CD4-positive, alpha-beta T cell treated with Interleukin-1 beta for 1 hour (primary cell): ENCODE measurements at places on chromosomes 1 and 21.

- DNase-seq, result no peak
These were observed 58.2 kb downstream of the ZNF644 start for GRCh38 chr1:90963651-90964050.

GRCh38 chr21:33811167-33812010, 104.2 kb downstream of the ATP5PO start:
- no peak for DNase-seq

GRCh38 chr1:61642475-61643232, 82.3 kb downstream of the TM2D1 start:
- no peak for DNase-seq

- DNase-seq, result no peak
These were observed 42.8 kb upstream of the ARTN start for GRCh38 chr1:43890815-43891214.

- DNase-seq, result no peak
These were observed 544.8 kb upstream of the CAMK1G start for GRCh38 chr1:209038735-209039134.

GRCh38 chr1:184027826-184028695, 9.5 kb downstream of the COLGALT2 start:
- no peak for DNase-seq

DNA sequence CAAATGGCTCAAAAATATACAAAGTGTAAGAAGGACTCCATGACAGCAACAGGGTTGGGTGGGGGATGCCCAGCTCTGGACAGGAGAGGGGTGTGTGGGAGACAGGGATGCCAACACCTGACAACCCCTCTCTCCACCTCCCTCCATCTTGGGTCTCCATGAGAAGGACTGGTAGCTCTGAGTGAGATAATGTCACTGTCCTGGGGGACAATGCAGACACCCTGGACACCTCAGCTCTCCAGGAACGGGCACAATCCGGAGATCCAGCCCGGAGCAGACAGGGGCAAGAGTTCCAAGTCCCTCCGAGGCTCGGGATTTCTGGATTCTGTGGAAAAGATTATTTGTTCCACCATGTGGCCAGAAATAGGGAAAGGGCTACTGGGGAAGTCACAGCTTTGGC, 122.5 kb downstream of the GLIS1 start:
- DNase-seq, result no peak

DNA sequence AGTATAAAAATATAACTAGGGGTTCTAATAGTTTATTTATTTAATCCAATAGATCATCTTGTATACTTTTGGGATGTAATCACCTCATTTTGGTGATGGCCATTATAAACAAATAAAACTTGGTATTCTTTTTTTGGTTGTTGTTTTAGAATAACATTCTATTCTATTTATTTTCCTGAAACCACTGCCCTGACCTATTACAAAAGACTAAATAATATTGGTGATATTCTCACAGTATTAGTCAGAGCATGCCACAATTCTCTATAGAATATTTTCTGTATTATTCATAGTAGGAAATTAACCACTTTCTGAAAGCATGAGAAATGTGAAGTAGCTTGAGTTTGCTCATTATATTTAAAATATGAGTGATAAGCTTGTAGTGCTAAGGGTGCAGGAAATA, 54.1 kb upstream of the LRRC7 start:
- DNase-seq, result no peak

GRCh38 chr1:116807394-116808199, 53.4 kb downstream of the CD2 start:
- no peak for DNase-seq

DNA sequence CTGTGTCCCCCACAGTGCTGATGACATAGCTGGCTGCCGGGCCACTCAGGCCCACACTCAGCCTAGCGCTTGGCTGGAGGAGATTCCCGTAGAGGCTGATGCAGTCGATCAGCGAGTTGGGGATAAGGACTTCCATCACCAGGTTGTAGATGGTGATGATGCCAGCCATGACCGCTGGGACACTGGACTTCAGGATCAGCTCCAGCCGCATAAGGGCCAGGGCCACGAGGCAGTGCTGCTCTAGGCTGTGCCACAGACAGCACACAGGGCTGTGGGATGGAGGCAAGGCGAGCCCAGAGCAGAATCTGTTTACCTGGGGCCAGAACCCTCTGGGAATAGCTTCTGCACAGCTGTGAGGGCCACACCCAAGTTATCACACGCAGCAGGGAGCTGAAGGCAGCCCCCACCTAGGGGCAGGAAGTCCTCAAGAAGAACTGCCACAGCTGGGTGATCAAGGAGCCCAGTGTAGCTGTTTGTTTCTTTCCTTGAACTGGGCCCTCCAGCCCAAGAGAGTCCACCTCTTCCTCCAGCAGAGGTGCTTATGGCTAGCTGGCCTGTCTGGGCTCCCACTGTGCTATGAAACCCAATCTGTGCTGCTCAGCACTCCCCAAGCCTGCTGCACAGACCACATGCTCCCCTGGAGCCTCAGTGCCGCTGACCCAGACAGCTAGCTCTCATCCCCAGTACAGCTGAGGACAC, 6.2 kb downstream of the SLC2A1 start:
- peak; percentile 76 for DNase-seq

DNA sequence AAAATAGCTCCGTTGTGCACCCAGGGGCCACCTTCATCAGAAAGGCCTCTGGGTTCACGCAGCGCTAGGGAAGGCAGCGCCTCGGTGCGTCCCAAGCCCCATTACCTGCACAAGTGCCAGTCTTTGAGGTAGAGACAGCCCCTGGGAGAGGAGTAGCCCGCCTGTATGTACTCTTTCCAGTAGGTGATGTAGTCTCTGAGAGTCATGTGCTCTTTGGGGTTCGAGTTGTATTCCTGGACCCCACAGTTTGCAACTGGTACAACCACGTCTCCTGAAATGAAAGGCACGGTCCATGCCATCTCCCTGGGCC, 601 bp downstream of the JMJD4 start:
- DNase-seq, result no peak

DNA sequence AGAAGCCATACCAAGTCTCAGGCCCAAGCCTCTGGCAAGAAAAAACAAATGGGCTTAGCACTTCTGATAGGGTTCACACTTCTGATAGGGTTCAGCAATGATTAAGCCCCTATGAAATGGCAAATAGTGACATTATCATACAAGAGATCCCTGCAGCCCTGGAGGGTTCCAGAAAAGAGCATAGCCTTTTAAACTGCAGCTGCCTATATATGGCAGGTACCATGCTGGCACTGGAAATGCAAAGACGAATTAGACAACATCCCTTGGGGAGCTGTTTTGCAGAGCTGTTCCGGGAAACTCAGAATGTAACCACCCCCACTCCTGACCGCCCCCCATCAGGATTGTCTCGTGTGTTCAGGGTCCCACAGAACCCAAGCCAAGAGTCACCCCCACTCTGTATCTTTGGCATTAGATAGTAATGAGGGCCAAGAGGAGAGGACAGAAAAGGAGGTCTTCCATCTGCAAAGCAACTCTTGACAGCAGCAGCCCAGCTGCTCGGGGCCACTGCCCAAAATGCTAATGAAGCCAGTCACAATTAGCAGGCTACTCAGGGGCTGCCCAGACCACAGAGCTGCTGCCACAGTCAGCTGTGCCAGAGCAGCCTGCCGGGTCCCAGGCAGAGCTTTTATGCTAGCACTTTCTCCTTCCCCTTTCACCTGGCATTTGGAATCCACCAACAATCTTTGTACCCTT, 50.9 kb downstream of the ITPKB start:
- DNase-seq, result no peak

DNA sequence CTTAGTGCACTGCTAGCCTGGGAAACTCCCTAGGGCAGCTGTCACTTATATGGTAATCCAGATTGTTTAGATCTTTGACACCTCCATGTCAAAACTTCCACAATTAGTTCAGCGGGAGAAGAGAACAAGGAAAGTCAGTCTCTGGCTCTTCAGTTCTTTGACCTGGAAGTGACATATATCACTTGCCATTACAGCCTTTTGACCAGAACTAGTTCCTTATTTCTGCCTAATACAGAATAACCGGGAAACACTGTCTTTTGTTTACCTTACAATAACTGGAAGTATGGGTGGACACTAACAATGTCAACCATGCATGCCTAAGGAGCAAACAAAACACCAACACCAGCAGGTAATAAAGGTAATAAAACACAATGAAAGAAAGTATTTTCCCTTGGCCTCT, 68.3 kb downstream of the C4BPA start:
- no peak for DNase-seq

DNA sequence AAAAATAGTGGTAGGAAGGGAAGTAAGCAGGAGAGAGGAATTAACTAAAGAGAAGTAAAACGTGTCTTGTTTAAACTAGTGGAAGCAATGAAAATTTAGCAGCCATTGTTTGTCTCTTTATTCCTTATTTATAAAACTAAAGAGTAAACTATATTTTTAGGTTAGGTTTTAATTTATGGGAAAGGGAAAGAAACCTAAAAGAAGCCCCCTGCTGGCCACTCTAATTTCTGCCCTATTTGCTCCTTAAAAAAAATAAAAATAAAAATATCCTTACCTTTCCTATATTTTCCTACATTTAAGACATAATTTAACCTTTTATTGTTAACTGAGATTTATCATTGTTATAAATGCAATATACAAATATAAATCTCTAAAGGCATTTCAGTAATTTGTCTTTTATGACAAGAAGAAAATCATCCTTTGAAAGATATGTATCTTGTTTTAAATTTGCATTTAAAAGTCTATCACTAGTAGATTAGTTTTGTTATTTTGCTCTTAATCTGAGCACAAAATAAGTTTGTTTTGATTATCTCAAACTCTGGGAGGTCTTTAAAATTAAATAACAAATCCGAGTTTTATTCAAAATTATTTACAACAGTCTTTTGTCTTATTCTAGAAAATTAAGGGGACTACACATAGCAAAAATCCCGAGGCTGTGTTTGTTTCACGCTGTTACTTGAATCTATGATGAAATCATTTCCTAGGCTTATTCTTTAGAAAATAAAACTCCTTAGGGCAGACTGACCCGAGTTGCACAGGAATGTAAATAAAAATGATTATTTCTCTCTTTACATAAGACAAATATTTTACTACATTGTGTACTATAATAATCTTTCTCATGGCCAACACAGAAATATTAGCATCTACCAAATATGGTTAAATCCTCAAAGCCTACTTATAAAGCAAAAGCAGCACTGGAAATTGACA, 201.7 kb downstream of the NRIP1 start:
- no peak for DNase-seq

DNA sequence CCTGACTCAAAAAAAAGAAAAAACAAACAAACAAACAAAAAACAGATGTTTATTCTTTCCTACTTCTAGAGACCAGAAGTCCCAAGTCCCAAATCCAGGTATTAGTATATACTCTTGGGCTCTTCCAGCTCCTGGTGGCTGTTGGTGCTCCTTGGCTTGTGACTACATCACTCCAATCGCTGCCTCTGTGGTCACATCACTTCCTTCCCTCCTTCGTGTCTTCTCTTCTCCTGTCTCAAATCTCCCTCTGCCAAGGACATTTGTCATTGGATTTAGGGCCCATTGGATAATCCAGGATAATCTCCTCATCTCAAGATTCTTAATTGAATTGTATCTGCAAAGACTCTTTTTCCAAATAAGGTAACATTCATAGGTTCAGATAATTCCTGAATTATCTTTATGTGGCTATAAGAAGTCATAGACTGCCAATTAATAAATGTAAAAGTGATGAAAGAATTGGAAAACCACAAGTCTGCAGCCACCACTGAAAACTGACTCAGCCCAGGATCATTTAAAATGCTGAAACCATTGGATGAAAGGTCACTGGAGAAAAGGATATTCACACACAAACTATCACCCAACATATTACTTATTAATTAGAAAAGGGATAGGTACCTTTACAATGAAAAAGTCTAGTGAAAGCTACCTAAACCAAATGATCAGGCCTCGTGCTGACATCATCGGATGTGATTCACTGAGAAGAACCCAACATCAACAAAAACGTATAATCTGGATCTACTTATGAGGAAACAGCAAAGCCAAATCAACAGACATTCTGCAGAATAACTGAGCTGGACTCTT, 67.1 kb downstream of the ZNF281 start:
- no peak for DNase-seq

GRCh38 chr1:26910343-26911160, 3.2 kb downstream of the NR0B2 start:
- no peak for DNase-seq

DNA sequence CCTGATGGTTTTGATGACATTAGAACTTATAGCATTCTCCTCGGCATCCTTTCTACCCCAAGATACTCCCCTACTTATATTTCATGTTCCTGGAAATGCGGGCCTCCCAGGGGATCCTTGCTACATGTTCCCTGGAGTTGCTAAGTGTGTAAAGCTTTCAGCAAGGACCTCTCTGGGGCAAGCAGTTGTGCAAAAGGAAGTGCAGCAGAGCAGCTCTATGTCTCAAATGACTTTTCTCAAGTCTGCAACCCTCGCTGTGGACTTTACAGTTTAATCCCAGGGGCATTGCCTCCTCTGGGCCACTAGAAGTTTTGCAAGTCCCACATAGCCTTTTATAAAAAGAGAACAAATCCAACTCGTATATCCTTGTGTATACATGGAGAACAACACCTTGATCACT, 20.8 kb upstream of the MNDA start:
- no peak for DNase-seq

- no peak for DNase-seq
These were observed 203.5 kb upstream of the NEGR1 start for GRCh38 chr1:72485801-72486200.

DNA sequence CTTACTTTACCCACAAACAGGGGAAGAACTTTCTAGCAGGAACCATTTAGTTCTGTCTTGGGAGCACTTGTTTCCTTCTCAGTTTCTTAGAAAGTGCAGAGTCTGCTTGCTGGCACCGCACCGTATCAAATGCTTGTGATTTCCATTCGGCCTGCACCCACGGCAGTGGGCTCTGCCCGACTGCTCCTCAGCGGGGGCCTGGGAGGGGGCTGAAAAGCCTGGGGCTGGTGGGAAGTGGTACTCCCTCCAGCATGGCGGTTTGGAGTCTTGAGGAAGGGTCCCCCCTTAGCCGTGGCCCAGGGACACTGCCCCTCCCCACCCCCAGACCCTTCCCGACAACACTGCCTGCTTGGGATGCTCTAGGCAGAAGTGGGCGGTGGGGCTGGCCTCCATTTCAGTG, 57.0 kb downstream of the KIF26B start:
- DNase-seq, result no peak

- DNase-seq, result no peak
These were observed 827 bp upstream of the URB1 start for GRCh38 chr21:32393677-32394001.

DNA sequence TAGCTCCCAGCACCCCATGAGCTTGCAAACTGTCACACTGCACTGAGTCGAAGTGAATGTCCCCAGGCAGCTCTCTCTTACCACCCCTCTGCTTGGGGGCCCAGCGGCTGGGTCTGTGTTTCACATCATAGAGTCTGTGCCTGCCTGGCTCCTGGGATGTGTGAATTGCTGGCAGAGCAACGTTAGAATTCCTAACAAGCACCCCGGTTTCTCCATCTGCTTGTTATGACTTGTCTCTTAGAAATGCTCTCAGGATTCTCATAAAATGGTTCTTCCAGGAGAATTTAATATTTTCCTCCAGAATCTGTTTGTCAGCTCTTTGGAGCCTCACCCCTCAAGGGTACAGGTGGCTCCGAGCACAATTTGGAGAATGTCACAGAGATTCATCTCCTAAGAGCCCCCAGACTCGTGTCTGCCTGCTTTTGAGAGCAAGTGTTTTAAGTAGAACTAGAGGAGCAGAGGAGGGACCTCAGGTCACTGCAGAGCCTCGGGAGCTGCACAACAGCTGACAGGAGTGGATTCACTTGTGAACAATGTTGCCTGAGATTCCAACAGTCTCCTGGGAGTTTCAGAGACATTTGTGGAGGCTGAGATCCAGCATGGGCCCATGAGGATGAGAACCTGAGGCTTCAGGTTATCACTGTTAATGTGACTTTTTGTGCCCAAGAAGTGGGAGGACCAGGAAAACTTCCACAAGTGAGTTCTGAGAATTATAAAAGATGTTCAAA, 131.5 kb downstream of the KCNJ6 start:
- DNase-seq, result no peak
